ENCODE measurements at places on chromosomes 12 and 14.
A peak's percentile ranks its signal among the peaks of the same experiment; 100 is the strongest.

DNA sequence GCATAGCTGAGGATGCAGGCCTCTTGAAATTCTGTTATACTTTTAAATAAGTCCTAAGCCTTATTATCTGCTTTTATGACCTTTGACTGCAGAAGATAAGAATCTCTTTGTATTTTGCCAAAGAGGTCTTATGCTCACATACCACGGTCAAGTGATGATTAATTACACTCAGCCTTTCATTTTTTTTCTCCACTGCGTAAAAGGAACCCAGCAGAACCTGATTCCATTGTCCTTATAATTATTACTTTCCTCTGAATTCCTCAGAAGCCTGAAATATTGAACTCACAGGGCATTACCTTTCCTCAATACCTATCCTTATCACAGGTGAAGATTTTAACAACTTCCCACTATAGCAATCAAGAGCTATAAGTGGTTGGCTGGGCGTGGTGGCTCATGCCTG lies 498.7 kb upstream of the RPL10L start:
- no peak for DNase-seq

GRCh38 chr14:54659365-54659764 lies 92.4 kb downstream of the SAMD4A start:
- DNase-seq: no peak

- peak; percentile 84 for DNase-seq
These were observed 96.7 kb downstream of the RMST start for GRCh38 chr12:97559267-97559666.

GRCh38 chr14:69537900-69538299 lies 36.8 kb downstream of the CCDC177 start:
- no peak for DNase-seq

DNA sequence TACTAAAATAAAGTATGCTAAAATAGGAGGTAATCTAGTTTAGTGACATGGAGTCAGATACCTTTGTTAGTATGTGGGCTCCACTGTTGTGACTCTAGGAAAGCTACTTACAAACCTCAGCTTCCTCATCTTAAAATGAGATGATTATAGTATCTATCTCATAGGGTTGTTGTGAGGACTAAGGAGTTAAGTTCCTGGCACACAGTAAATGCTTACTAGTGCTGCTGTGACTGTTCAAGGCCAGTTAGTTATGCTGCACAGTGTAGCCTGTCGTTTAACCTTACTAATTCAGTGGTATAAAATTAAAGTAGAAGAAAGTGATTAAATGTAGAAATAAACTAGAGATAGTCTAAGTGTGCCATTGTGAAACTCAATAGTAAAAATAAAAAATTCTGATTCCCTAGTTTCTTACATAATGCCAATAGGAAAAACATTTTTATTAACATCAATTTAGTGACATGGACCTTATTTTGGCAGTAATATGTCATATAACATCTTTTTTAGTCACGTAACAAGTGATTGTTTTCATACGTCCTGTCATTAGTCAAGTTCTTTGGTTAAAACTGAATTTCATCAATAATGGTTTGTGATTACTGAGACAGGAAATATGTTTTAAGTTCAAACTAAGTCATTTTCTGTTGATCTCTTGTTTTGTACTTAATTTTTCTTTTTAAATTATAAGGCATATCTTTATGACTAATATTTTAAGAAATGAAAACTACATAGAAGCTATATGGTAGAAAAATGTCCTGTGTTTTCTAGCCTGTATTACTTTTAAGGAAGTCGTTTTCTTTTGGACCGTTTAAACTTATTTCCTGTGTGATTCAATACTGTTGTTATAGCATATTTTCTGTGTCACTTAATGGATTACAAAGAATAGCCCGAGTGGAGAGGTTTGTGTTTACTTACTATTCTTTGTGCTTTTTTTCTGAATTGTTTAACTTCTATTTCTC lies 74.0 kb downstream of the PCNX1 start:
- DNase-seq: no peak

- DNase-seq: no peak
These were observed 98.5 kb upstream of the RASSF8 start for GRCh38 chr12:25859976-25860375.

GRCh38 chr12:81270385-81270784 lies 192.5 kb downstream of the ACSS3 start:
- DNase-seq: no peak

GRCh38 chr12:80830533-80831088 lies 107.1 kb downstream of the LIN7A start:
- no peak for DNase-seq

DNA sequence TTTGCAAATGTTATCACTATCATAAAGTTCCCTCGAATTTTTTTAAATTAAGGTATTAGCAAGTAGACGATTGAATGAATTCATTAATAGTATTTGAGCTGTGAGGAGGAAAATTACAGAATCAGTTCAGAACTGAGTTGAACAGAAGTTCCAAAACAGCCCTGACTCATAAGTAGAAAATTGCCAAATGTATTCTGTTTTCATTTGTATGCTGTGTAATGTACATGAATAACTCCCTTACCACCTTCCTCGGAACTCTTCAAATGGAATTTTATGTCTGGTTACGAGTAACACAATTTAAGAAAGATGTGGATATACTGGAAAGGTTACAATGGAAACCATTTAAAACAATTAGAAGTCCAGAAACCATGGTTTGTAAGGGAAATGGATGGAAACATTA lies 283.3 kb upstream of the FAR2 start:
- DNase-seq: no peak

DNA sequence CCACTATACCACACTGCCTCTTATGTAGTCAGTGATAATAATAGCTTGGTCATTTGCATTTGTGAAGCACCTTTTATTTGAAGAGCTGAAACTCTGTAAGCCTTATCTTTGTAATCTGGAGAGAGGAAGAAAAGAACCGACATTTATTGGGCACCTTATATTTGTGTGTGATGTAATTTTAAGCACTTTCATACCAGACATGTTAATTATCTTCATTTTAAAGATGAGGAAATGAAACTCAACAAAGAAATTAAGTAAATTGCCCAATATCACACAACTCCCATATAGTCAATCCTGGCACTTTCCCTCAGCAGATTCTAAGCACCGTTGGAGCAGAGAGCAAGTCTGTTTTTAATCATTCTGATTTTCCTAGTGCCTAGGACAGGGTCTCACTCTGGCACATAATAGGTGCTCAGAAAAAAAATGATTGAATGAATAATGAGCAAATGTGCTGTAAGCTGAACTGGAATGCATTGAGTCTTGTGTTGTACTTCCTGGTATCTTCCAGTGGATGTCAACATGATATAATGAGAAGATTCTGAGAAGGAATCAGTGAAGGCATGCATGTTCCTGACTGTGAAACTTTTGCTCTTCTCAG lies 418.9 kb downstream of the ZFP36L1 start:
- no peak for DNase-seq

DNA sequence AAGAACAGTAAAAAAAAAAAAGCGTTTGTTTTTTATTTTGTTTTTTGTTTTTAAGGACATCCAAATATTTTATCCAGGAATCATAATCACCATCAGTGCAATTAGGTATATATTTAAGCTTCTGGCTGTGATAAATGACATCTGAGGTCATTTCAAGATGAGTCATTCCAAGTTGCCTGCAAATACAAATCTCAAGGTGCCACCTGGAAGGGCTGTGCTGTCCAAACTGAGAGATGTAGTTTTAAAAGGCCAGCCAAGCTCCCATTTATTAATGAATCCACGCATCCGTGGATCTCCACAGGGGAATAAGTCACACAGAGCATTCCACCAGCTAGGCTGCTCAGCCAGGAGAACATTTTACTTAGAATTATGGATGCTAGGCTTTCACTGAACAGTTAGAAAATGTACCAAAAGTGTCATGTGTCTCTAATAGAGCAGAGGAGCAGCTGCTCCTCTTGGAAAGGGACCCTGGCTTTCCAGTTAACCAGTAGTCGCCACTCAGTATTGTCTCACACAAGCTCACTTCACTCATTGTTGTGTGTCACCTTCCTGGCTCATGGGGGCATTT lies 1151.4 kb upstream of the TMEM132C start:
- DNase-seq: no peak

DNA sequence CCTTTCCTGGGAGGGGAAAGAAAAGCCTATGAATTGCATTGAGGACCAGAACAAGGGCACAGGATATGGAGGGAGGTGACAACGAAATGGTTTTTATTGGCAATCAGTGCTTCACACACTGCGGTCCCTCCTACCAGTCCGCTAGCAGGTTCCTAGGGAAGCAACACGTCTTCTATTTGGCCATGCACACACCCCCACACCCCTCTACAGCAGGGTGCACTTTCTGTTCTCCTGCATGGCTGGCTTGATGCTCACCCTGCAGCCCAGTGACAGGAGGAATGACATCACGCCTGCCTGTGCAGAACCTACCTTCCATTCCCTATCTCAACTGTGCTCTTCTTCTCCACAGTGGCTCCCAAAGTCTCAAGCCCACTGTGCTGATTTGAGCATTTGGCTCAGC lies 57.9 kb downstream of the TTC9 start:
- DNase-seq: no peak

- no peak for DNase-seq
These were observed 3.5 kb downstream of the DICER1 start for GRCh38 chr14:95153866-95154265.

GRCh38 chr12:90029317-90029716 lies 320.7 kb upstream of the ATP2B1 start:
- no peak for DNase-seq

DNA sequence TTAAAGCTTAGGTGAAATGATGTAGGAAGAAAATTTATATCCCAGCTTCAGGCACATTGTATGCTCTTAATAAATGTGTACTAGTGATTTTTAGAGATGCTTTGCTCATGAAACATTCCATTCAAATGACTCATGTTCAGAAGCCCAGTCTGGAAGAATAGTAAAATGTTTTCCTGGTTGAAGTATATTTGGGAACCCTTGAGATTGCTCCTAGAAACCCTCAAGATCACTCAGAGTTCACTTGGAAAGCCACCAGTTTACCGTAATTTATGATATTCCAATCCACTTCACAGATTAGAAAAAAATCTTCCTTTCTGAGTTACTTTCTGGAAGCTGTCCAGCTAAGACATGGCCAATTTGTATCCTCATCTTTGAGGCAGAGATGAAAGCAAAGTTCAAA lies 186.4 kb downstream of the SYT10 start:
- DNase-seq: no peak

DNA sequence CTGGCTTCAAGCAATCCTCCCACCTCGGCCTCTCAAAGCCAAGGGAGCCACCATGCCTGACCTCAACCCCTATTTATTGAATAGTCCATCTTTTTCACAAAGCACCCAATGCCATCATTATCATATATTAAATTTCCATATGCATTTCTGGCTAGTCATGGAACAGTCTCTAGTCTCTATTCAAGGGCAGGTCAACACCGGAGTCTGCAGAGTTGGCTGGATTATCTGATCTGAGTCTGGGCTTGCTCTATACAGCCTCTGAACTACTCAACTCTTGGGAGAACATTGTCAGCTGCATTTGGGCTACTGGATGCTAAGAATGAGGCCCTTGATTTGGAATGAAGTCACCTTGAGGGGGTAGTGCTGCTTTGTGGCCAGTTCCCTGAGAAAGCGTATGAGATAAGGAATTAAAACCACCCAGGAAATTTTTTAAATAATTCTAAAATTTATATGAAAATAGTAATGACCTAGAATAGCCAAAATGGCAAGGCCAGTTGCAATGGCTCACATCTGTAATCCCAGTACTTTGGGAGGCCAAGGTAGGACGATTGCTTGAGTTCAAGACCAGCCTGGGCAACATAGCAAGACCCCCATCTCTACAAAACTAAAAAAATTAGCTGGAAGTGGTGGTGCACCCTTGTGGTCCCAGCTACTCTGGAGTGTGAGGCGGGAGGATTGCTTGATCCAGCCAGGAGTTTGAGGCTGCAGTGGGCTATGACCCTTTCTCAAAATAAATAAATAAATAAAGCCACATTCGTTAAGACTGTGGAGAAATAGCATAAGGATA lies 6.9 kb upstream of the NAA25 start:
- no peak for DNase-seq

- DNase-seq: no peak
These were observed 21.6 kb downstream of the SLC48A1 start for GRCh38 chr12:47794679-47795078.

- DNase-seq: no peak
These were observed 20.0 kb upstream of the SGPP1 start for GRCh38 chr14:63747846-63748245.

DNA sequence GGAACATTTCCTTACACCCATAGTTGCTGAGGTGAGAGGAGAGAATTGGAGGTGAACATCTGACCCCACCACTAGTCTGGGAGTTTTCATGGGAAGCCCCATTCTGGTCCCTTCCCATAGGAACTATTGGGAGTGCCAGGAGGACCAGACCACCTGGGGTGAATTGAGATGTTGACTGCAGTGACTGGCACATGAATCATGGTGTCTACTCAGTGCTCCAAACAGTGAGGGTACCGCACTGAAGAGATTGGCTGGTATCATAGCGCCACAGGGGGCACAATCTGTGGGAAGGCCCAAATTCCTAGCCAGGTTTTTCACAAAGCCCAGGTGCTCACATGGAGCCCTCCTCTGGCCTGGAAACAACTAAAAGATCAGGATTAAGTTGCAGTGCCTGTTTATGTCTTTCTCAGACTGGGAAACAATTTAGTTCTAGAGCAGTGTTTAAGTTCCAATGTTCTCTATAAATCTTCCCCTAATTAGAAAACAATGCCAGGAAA lies 3.7 kb upstream of the RNASE9 start:
- DNase-seq: no peak

DNA sequence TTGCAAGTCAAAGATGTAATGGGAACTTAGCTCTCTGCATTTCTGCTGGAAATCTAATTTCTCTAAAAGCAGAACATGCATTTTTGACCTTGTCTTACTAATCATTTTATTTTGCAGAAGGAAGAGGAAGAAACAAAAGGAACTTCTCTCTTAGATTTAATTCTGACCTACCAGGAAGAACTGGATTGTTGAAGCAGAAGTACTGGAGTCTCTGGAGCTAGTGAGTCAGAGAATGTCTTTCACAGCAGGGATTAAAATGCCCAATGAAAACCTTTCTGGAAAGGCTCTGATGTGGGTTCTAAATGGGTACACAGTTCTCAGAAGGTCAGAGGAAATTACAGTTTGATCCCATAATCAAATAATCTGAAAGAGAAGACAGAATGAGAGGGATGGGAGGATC lies 70.8 kb upstream of the GNG2 start:
- no peak for DNase-seq

DNA sequence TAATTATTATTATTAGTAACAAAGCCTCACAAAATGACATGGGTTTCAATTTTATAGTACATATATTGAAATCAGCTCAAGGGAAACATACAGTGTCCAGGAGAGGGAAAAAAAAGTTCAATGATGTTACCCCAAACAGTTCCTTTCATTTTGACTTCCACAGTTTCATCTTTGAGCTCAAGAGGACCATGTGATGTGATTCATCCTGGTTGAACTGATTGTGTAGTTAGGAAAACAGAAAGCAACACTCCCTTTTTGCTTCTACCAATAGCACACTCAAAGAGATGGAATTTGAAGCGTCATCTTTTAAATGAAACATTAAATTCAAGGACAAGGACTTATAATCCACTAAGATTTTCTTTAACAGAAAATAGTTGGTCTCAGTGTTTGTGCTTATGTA lies 461.0 kb downstream of the FOXG1 start:
- DNase-seq: no peak

DNA sequence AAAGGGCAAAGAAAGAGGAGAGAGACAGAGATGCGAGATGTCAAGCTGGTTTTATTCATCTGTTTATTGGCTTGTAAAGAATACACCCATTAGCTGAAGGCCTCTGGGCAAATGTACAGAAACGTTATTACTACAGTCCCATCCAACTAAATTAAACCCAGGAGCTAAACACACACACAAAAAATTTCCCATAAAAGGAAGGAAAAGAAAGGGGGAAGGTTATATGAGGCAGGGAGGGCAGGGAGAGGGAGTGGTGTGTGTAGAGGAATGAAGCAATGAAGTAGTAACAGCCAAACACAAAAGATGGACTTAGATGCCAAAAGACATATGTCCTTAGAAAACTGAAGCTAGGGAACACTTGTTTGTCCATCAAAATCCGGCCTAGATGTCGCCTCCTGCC lies 3.1 kb upstream of the MFAP5 start:
- DNase-seq: no peak

Measured in NCI-H2081 treated with DMSO at 0.1 percent for 48 hours (cell line).